ENCODE measurements at places on chromosomes 16 and 17.

- DNase-seq, result no peak
Measured at GRCh38 chr17:68197091-68197996, 50.5 kb upstream of the AMZ2 start.

- DNase-seq, result no peak
Measured at GRCh38 chr17:72491102-72491501, 370.3 kb downstream of the SOX9 start.

DNA sequence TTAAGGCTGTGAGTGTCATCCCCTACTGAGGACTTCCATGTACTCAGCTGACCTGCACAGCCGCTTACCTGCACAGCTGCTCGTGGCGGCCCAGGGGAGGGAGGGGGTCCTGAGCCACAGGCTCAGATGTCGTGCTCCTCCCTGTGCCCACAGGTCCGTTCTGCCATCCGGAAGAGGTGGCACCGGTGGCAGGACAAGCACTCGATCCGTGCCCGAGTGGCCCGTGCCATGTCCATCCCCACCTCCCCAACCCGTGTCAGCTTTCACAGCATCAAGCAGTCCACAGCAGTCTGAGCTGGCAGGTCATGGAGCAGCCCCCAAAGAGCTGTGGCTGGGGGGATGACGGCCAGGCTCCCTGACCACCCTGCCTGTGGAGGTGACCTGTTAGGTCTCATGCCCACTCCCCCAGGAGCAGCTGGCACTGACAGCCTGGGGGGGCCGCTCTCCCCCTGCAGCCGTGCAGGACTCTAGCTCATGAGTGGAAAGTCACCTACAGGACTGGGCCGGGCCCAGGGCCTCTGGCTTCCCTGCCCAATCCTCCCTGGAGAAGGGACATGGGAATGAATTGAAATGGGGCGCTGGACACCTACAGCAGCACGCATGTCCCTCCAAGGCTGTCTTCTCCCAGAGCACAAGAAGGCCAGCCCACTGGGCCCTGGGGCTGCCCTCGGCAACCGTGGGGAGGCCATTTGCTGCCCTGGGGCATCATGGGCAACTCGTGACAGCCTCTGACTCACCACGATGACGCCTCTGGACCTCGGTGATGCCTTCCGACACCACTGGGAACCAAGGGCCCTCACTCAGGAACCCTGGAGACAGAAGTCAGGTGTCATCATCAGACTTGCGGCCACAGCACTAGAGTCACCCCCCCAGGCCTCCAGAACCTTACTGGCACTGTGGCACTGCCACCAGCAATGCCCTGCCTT is 9.9 kb upstream of the SPPL2C start:
- DNase-seq, result no peak

- no peak for DNase-seq
Measured at GRCh38 chr16:73713251-73713650, 583.4 kb upstream of the PSMD7 start.

- no peak for DNase-seq
Measured at GRCh38 chr17:73357318-73357717, 45.5 kb upstream of the CDC42EP4 start.
